ENCODE measurements at places on chromosomes 1 and 21.

DNA sequence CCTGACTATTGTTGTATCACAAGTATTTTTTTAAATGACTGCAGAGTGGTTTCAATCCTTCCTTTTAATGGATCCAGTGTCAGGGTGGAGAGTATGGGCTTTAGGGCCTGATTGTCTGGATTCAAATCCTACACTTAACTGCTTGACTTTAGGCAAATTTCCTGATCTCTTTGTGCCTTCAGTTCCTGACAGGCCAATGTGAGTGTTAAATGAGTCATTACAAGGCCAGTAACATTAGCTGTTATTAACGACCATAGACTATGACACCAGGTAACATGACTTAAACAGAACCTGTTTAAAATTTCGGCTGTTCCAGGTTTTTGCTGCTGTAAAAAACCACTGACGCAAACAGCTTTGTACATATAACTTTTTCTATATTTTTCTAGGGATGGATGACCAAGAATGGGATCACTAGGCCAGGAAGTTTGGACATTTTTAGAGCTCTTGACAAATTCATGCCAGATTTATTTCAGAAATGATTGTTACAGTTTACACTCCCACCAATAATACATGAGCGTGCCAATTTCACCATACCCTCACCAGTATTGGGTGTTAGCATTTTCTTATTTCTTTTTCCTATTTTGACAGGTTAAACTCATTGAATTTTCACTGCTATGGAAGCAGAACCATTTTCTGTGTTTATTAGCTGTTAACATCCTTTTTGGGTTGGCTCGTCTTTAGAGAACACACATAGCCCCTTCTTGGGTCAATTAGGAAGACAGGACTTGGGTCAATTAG lies 11.3 kb downstream of the ZNF362 start:
- DNase-seq = no peak

DNA sequence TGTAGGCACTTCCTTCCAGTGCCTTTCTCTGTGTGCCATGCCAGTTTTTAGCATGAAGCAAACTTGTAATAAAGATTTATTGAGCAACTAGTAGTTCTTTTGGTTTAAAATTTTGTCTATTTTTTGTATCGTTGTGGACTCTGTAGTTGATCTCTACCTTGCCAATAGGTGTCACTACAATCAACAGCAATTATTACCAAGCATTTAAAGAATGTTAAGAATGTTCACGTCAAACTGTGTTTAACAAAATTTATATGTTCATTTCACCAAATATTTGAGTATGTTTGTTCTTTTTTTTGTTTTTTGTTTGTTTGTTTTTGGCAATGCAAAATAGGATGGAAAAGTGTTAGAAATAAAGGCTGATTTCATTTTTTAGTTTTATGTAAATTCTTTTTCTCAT lies 208.1 kb downstream of the PATJ start:
- no peak for DNase-seq

GRCh38 chr1:168135116-168135920 lies 1.4 kb downstream of the GPR161 start:
- DNase-seq = peak; percentile 31

DNA sequence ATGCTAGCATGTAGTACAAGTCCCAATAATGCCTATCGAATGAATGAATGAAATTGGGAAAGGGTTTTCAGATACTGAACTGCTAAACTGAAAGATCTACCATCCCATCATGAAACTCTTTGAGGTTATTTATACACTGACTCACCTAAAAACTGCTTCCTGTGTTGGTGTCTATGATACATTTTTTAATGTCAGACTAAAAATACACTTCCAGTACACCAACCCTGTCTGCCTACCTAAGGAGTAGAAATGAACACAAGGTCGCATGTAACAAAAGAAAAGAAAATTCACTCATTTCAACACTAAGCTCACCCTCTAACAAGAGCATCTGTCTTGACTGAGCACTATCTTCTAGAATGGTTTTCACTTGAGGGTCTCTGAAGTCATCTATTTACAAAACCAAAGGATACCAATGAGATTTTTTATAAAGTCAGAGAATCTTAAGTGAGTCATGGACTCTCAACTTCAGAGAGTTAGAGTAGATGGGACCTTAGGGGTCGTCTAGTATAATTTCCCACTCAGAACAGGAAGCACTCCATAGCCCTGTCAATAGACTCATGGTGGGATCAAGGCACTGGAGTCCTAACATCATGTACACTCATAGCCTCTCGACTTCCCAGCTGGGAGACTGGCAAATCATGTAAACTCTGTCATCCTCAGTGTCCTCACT lies 53.4 kb downstream of the WLS start:
- no peak for DNase-seq

DNA sequence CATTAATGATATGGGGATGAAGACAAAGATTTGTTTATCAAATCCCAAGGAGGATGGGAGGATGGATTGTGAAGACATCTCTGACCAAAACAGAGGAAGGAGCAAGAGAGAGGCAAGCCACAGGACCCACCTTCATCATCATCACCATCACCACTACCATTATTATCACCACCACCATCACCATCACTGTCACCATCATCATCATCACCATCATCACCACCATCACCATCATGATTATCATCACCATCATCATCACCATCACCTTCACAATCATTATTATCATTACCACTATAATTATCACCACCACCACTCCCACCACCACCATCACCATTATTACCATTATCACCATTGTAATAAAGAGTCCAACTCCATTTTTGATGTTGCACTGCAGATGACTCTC lies 482.5 kb downstream of the PTPRU start:
- DNase-seq = no peak

DNA sequence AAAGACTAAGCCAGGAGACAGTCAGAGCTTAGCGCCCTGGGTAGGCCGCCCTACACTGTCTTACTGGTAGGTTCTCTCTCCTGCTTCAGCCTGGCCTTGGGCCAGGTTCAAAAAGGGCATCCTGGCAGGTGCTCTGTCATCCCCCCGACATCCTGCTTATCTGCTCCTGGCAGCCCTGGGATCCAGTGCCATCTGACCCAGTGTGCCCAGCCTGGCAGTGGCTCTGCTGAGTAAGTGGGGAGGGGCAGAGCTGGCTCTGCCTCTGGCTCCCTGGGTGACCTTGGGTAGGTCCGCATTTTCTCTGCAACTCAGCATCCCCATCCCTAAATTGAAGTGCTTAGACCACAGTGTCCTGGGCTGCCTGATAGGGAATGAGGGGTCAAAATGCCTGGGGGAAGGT lies 549.9 kb downstream of the PTPRU start:
- DNase-seq = no peak
